ENCODE measurements at places on chromosomes 1 and 21.

- no peak for DNase-seq
Measured at GRCh38 chr1:82387012-82387366, 586.3 kb downstream of the ADGRL2 start.

DNA sequence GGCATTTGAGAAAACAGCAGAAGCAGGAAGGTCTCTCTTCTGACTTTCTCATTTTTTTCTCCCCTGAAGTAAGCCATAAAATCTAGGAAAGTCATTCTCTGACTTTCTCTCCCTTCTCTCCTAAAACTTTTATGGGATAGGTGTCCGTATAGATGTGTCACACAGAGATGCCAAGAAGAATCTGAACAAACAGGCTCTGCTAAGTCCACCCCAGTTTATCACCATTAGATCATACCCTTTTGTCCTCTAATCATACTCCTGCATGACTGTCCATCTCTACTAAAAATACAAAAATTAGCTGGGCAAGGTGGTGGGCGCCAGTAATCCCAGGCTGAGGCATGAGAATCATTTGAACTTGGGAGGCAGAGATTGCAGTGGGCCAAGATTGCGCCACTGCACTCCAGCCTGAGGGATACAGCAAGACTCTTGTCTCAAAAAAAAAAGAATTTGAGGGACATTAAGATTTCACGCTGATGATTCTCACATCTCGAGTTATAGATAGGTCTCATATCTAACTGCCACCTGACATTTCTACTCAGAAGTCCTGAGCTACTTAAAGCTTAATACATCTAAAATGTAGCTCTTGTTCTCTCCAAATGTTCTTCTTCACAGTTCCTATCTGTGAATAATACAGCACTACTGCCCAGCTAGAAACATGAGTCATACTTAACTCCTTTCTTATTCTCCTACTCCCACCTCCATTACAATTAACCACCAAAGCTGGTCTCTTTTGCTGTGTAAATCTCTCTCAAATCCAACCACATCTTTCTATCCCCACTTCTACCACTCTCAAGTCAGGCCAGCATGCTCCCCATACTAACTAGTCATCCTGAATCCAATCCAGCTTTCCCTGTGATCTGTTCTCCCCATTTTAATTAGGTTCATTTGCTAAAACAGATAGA is 47.7 kb downstream of the ZNF644 start:
- DNase-seq: no peak

DNA sequence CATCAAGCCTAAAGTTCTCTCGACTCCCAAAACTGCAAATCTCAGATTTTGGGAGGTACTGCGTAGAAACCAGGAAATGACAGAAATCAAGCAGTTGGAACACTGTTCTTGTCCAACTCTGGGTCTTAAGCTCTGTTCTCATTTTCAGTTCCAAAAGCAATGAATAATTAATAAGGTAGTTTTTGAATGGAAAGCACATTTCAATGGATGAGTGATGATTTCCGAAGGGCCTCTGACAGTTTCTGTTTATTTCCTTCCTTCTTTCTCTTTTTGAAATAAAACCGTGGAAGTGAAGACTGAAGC is 20.9 kb upstream of the TARBP1 start:
- DNase-seq: no peak

DNA sequence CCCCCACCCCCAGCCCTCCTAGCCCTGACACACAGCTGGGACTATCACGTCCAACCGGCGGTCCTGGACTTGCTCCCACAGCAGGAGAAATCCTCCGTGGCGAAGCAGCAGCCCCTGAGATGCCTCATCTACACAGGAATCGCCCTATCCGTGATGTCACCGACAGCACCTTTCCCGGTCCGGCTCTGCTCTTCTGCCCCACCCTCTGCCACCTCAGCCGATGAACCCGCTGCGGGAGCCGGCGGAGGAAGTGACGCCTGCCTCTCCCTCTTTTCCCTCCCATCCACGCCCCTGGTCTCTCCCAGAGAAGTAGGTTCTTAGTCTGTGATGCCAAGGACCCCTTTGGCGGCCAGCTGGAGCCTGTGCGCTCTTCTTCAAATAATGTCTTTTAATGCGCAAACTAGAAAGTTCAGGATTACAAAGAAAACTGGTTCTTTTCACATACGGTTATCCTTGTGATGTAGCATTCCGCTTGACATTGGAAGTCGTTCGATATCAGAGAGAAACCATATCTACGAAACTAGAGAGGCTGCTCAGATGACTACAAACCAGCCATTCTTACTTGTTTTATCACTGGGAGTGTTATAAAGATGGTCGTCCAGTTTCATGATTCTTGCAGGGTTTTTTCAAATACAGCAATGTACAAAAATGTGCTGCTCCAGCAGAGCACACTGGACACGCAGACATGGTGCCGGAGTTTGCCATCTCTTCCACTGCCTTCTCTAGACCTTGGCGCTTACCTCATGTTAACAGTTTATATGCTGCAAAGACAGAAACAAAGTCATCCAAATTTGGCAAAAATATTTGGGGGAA is 120.3 kb downstream of the PPIAL4G start:
- DNase-seq: no peak

DNA sequence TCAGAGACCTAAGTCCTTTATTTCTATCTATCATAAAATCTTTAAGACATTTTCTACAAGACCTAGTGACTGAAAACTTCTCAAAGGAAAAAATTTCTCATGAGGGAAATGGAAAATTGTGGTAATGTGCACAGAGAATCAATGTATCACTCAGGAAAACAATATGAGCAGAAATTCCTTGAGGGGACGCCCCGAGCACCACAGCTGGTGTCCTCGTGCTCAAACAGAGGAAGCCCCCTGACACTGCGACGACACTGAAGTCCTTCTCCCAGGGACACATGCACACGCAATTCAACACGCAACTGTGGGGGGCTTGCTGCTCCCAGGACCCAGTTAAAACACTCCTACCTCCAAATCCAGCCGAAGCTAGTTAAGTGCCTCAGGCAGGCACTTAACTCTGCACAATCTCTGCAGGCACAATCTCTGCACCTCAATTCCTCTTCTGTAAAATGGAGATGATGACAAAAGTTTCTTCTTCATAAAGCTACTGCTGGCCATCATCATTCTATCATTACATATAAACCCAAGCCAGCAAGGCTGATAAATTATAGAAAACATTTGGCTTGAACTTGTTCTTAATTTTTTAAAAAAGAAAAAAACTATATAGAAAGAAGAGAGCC is 16.0 kb downstream of the ZBTB17 start:
- no peak for DNase-seq

GRCh38 chr1:164498792-164499191 is 60.2 kb upstream of the PBX1 start:
- DNase-seq: no peak

DNA sequence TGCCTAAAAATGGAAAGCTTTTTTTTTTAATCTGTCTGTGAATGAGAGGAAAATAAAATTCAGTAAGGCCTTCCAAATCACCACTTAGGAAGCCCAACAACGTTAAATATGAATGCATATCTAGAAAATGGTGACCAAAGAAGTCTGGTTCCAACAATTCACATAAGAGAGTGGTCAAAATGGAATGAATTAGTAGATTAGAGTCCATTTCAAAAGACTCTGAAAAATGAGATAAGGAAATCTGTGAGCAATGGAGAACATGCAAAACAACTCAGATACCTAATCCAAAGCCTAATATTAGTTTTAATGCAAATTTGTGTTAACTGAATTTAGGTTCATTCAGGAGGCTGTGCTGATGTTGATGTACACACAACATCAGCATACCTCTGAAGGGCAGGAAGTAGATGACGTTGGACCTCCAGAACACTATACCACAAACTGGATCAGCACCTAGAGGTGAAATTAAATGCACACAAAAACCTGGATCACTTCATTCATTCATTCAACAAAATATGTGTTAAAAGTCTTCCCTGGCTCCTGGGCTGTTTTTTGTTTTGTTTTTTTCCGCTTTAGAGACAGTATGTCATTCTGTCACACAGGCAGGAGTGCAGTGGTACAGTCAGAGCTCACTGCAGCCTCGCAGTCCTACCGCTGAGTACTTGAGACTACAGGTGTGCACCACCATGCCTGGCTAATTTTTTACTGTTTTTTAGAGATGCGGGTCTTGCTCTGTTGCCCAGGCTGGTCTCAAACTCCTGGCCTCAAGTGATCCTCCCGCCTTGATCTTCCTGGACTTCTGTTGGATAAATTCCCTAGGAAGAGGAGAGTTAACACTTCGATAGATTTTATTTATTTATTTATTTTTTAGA is 4.9 kb upstream of the BRWD1 start:
- no peak for DNase-seq

DNA sequence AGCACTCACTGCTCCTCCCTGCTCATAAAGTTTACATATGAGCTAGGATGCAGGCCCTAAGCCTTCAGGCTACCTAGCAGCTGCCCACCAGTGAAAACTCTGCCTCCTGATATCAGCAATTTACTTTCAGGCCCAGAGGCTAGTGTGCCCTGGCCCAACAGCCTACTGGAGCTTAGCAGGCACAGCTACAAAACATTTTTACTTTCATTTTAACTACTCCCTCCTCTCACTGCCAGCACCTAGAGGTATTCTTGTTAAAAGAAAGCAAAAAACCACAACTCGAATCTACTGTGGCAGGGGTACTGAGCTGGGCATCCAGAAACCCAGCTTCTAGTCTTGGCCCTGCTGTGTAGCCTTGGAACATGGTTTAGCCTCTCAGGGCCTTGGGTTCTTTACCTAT is 5.8 kb upstream of the LORICRIN start:
- no peak for DNase-seq

DNA sequence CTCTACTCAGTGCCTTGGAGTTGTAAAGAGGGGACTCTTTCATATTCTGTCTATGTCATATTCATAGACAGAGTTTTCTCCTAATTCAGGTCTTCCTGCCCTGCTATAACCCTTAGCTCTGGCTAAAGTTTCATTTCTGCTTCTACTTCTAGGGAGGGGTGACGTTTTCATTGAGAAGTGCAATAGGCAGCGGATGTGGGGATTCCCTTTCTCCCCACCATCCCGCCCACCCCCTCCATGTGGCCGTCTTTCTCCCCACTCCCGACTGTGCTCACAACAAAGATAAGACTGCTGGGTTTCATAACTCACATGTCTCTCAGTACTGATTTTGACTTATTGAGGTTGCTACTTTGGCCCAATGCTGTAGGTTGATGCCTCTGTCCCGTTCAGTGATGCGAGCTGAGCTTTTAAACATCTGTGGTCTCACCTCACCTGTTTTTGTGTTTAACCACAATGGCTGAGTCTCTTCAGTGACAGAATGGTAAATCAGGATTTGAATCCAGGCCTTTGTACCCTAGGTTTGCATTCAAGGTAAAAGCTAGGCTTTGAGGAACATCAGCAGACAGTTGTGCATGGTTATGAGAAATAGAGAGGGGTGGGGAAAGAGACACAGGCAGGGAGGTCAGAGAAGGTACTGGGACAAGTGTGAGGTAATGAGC is 7.8 kb upstream of the KIF14 start:
- DNase-seq: no peak

- no peak for DNase-seq
Measured at GRCh38 chr1:66774438-66774837, 22.2 kb downstream of the DYNLT5 start.

DNA sequence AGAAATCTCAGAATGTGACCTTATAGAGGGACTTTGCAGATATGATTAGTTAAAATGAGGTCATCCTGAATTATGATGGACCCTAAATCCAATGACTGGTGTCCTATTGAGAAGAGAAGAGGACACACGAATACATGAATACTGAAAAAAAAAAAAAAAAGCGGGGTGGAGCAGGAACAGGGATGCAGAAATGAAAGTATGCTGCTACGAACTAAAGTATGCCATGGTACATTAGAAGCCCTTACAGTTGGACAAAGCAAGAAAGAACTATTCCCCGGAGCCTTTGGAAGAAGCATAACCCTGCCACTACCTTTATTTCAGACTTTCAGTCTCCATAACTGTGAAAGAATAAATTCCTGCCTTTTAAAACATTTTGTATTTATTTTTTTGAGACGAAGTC is 557.9 kb upstream of the NCAM2 start:
- no peak for DNase-seq

- DNase-seq: no peak
Measured at GRCh38 chr1:242623119-242623518, 98.6 kb upstream of the PLD5 start.

- no peak for DNase-seq
Measured at GRCh38 chr1:6392809-6393399, 663 bp downstream of the ACOT7 start.

DNA sequence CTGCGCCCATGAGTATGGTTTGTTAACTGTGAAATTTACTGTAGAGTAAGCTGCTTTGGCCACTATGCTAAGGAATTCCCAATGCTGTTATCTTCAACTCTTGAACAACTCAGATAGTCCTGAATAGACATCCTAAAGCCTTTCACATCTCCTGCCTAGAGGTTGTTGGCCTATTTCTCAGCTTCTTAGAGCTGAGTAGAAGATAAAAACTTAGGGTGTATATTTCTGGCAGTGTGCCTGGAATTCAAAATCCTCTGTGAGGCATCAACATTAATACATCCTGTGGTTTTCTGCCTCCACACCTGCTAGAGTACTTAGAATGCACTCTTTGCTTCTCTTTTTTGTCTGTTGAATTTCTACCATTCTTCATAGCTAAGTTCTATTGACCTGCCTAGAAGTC is 45.8 kb upstream of the RC3H1 start:
- no peak for DNase-seq

GRCh38 chr1:40952744-40953315 is 26.7 kb upstream of the CTPS1 start:
- no peak for DNase-seq

- no peak for DNase-seq
Measured at GRCh38 chr1:208122612-208123358, 121.4 kb downstream of the PLXNA2 start.

GRCh38 chr1:64282351-64282750 is 78.9 kb downstream of the UBE2U start:
- DNase-seq: no peak

- DNase-seq: no peak
Measured at GRCh38 chr1:30748098-30748698, 9.4 kb downstream of the LAPTM5 start.
